ENCODE measurements at places on chromosomes 3 and 15. TPM values are rescaled to one million over a fixed set of nuclear protein-coding genes. Genes with fewer than 3 reads are reported as not detected.

GRCh38 chr3:73385568-73385967 lies 239.2 kb downstream of the PDZRN3 start:
- no peak for DNase-seq

- no peak for DNase-seq
These were observed 167.5 kb downstream of the GOLGA6L4 start for GRCh38 chr15:84402856-84403608.

DNA sequence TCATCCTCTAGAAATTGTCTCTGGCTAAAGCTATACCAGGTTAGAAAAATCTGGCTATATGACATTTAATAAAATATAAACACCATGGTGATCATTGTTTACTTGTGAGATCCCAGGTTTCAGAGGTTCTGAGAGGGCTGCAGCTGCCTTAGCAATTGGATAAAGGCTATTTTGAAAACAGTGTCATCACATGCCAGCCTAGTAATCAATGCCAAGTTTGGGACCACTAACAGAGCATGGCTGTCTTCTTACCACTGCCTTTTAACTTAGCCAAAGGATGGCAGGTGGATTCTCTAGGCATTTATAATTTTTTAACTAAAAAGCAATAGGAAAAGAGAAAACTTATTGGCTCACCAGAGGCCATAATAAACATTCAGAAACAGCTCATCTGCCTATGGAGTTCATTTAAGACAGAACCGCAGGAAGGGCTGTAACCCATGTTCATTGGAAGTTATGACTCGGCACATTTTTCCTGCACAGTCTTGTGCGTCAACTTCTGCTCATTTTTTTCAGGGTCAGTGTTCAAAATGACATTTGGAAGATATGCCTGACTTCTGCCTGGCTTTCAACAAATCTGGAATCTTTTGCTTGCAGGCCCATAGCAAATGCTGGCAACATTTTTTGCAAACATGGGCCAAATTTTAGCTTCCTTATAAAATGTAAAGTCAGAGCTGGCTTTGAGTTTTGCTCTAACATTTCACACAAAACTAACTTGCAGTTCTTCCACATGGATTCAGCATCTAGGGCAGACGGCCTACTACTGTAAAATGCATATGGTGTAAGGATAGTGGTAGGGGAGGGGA lies 476.0 kb upstream of the TBL1XR1 start:
- peak; percentile 72 for DNase-seq

GRCh38 chr3:88467191-88467590 lies 317.4 kb downstream of the C3orf38 start:
- no peak for DNase-seq

DNA sequence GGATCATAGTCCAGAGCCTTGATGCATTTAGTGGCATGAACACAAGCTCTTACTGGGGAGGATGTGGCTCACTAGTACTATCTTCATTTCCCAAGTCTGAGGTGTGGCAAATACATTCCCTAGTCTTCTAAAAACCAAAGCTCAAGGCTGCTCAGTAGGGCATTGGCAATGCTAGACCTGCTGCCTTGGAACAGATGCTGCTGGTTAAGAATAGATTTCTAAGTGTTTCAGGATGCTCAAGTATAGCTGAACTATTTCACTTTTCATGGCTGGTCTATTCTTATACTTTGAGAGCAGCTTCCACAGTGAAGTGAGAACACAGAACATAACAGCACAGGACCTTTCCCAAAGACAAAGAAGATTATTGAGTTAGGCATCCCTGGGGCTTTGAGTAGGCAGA lies 178.8 kb downstream of the CHST2 start:
- DNase-seq = no peak

- no peak for DNase-seq
These were observed 12.3 kb upstream of the MB21D2 start for GRCh38 chr3:192929755-192930547.

DNA sequence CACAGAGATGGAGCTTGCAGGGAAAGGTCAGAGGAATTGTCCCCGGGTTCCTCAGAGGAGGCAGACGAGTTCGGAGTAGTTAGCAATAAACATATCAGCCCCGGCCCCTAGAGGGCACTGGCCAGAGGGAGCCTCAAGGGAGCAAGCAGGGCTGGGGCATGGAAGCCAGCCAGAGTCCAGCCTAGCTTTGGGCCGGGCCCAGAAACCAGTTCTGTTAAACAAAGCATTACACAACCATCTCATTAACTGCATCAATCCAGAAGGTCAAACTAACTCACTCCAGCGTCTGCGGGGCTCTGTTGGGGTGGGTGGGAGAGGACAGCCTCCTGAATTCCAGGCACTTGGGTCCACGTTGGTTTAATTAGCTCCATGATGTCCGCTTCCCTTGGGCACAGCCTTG lies 41.0 kb upstream of the IREB2 start:
- DNase-seq = peak; percentile 61

DNA sequence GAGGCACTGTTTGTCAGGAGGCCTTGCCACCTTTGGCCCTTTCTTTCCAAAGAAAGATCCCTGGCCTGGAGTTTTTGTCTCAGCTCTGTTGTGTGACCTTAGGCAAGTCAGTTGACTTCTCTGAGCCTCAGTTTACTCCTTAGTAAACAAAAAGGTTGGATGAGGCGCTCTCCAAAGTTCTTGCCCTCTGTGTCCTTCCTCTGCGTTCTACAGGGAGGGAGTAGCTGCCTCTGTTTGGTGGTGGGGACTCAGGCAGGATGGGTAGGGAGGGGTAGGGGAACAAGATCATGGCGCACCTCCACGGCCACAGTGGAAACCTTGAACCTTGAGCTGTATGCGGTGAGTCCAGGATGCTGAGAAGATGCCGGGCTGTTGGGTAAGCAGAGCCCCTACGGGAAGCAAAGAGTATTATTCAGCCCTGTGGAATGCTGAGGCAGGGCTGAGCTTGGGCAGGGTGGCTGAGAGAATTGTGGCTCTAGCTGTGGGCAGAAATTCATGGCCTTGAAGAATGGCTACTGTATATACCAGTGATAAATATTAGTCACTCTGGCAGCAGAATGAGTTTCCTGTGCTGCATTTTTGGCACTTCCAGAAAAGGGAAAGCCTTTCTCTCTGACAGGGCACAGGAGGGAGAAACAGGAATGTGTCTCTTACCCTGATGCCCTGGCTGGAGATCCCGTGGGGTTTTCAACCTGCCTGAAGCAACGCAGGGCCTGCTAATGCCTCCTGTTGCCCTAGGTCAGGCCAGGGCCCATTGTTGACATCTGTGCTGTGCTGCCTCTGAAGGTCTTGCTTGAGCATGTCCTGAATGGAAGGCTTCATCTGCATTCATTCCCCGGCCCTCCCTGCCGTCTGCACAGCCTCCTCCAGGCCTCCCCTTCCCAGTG lies 39.9 kb downstream of the SMAD3 start:
- peak; percentile 91 for DNase-seq

GRCh38 chr3:191555037-191555436 lies 94.1 kb downstream of the PYDC2 start:
- DNase-seq = no peak

- DNase-seq = peak; percentile 42
These were observed 34.4 kb upstream of the MEIS2 start for GRCh38 chr15:37134699-37135131.

GRCh38 chr3:151351219-151351618 lies 21.9 kb upstream of the P2RY13 start:
- DNase-seq = no peak

GRCh38 chr3:170689296-170689829 lies 103.5 kb upstream of the SLC7A14 start:
- DNase-seq = no peak

- DNase-seq = no peak
These were observed 43.2 kb downstream of the RAF1 start for GRCh38 chr3:12620729-12621128.

- DNase-seq = no peak
These were observed 88.9 kb upstream of the FEZF2 start for GRCh38 chr3:62462104-62462762.

DNA sequence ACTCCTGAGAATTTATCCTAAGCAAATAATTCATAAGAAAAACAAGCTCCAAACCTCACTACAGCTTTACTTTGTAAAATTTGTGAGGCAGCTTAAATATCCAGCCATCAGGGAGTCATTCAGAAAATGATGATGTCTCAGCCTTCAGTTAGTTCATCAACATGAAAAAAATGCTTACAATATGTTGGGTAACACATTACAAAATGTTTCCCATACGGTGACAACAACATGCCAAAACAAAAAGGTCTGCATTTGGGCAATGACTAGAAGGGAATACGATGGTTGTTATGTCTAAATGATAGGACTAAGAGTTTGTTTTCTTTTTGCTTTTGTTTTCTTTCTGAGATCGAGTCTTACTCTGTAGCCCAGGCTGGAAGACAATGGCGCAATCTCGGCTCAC lies 47.0 kb upstream of the CFAP161 start:
- DNase-seq = no peak

- DNase-seq = peak; percentile 16
These were observed 150.7 kb upstream of the MEF2A start for GRCh38 chr15:99414755-99415731.

- no peak for DNase-seq
These were observed 51.0 kb upstream of the ATOSA start for GRCh38 chr15:52730173-52730572.

- no peak for DNase-seq
These were observed 127.8 kb upstream of the SLC7A14 start for GRCh38 chr3:170713653-170714052.

DNA sequence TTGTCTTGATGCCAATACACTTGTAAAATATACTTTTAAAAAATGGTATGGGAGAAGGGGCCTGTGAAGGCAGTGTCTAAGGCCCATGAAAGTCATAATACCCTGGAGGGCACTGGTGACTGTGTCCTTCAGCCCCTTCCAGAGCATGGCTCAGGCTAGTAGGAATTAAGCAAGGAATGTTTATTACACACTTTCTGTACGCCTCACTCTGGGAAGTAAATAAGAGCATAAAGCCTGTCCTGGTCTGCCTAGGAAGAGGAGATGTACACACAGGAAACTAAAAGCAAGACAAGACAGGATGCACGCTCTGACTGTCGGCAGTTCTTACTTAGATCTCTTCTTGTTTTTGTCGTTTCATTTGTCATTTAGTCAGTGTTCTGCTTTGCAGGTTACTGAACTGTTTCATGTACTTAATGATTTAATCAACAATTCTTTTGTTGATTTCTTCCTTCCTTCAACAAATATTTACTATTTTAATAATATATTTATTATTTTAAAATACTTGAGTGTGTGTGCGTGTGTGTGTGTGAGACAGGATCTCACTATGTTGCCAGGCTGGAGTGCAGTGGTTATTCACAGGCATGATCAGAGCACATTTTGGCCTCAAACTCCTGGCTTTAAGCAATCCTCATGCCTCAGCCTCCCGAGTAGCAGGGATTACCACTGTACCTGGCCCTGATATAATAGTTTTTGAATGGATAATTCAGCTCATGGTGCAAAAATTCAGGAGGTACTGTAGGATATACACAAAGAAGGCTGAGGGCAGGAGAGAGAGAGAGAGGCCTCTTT lies 9.0 kb upstream of the SMAD6 start:
- DNase-seq = no peak

DNA sequence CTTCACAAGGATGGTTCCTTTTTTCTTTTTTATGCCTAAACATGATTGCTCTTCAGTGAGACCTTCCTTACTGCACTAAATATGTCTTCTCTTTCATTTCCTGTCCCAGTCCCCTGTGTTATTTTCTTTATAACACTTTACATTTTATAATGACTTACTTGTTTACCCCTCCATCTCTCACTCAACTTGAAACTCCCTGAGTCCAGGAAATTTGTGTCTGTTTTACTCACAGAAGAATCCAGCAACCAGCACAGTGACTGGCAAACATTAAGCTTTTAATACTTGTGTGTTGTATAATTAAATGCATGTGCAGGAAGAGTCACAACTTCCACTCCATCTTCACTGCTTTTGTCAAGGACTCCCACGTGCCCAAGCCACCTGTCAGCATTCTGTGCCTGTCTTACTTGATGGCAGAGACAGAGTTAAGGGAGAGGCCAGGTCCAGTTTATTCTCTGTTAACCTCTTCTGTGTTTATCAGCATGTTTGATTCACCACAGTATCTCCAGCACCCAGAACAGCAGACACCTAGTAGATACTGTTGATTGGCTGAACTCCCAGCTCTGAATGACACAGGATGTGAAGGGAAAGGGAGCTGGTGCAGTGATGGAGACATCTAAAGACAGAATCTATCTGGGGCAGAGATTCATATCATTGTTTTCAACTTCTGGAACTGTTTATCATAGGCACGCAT lies 42.8 kb downstream of the SSR3 start:
- no peak for DNase-seq

GRCh38 chr3:29605845-29606244 lies 325.0 kb downstream of the RBMS3 start:
- no peak for DNase-seq

DNA sequence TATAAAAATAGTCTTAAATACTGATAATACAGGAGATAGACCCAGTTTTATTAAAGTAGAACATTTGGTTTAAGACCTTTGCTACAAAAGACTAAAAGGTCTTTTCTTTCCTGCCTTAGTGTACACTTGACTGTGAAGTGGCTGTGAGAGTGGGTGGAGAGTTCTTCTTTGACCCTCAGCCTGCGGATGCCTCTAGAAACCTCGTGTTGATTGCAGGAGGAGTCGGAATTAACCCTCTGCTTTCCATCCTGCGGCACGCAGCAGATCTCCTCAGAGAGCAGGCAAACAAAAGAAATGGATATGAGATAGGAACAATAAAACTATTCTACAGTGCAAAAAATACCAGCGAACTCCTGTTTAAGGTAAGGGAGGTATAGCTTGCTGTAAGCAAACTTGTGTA lies 36.5 kb downstream of the OXNAD1 start:
- DNase-seq = no peak

Gene OR5K2
- total RNA-seq = not detected

Gene FBXW12
- total RNA-seq = not detected

Gene EPHA6
- total RNA-seq = not detected

Gene SEMA3G
- 2.1 TPM for total RNA-seq

Gene TICRR
- 0.61 TPM for total RNA-seq

Gene BFSP2
- not detected for total RNA-seq

Gene RAB6B
- total RNA-seq = 14.5 TPM

Gene CACNA1D
- total RNA-seq = 111 TPM

Gene CHRD
- 21.4 TPM for total RNA-seq

Gene CCR2
- 5.6 TPM for total RNA-seq
